NCI-H2081 treated with DMSO at 0.1 percent for 48 hours (cell line): ENCODE measurements at places on chromosomes 2 and 18.

- no peak for DNase-seq
Observed at GRCh38 chr18:73895701-73896100, 251.9 kb downstream of the FBXO15 start.

GRCh38 chr2:120241684-120242083, 11.0 kb upstream of the RALB start:
- no peak for DNase-seq

DNA sequence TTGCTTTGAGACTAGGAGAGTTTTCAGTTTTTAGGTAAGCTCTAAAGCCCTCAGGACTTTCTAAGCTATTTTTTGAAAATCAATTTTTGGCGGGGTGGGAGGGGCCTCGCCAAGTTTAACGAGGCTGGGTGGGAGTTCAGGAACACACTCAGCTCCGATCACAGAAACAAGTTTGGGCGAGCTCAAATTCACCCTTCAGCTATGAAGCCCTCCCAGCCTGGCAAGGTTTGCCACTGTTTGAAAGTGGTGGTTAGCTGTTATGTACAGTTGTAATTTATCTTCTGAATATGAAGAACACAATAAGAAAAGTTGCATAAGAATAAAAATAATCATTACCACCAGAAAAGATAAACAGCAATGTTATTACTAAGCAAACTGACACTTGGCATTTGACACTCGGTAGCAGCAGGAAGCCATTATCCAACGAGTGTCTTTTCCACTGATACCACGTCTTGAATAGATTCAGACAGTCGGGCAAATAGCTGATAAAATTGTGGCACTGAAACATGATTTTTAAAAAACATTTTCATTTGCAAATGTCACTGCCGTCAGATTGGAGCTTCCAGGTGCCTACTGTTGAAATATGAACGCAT, 59.8 kb downstream of the KCTD1 start:
- peak; percentile 61 for DNase-seq

- DNase-seq: no peak
Observed at GRCh38 chr2:192286093-192286701, 91.5 kb upstream of the TMEFF2 start.

DNA sequence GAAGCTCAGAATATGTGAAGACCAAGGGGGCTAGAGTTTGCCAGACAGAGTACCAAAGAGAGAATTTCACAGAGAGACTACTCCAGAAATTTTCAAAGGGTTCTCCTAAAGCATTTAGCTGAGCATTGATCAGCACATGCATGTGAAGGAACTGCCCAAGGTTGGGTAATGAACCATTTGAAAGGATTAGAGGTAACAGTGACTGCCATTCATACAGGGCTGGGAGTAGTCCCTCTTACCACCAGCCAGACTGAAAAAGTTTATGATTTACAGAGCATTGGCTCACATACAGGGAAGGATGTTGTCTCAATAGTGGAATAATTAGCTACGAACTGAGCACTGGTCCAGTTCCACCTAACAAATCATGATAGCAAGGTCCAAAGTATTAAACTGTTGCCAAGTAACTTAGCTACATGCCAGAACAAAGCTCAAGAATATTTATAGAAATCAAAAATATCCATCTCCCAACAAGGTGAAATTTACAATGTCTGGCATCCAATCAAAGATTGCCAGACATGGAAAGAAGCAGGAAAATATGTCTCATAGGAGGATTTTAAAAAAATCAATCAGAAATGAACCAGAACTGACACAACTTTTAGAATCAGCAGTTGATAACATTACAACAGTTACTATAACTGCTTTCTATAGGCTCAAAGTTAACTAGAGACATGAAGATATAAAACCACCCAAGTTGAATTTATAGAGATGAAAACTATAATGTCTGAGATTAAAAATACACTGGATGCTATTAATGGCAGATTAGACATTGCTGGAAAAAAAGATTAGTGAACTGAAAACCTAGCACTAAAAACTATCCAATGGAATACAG, 25.7 kb upstream of the RNF103 start:
- no peak for DNase-seq

GRCh38 chr18:40380686-40381439, 1574.2 kb upstream of the PIK3C3 start:
- no peak for DNase-seq

GRCh38 chr18:1848716-1849115, 722.6 kb downstream of the METTL4 start:
- DNase-seq: no peak

DNA sequence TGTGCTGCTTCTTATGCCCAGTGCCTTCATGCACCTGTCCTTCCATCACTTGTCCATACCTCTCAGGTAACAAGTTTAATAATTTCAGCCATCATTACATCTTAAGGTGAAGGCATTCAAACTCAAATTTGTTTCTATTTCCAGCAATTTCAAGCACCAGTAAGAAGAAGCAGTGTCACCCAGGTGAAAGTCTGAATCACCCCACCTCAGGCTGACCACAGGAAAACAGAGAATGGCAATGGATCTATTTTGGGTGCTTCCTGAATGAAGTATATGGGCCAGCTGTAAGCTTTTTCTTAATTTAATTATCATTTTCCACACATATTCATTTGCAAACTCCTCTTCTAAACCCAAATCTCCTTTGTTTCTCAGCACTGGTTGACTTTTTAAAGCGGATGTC, 372.7 kb upstream of the SOX11 start:
- DNase-seq: no peak

GRCh38 chr2:151544449-151544848, 134.7 kb downstream of the RIF1 start:
- DNase-seq: no peak

GRCh38 chr18:50170004-50170403, 24.9 kb downstream of the MYO5B start:
- DNase-seq: no peak

DNA sequence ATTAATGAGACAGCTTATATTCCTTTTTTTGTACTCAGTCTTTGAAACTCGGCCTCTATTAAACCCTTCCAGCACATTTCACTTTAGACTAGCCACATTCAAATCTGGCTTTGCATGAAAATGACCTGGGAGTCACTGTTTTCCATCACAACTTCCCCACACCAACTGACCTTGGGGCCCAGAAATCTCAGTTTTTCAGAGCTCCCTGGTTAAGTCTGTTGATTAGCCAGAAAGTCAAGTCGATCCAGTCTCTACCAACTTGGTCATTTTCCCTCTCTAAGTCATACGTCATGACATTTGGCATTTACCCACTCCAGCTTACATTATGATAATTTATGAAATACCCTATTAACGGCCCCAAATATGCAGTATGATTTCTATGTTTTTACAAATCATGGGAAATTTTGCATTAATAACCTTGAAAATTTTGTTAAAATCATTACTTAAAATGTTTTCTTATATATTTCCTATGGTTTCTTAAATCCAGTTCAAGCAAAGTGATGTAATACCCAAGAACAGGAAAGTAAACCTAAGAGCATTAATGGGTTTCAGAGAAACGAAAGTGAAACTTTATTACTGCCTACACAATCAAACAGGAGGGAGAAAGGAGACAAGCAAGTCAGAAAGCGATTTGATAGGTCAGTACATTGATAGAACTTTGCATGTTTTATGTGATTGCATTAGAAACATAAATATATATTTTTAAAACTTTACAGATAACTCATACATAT, 77.1 kb downstream of the SPATS2L start:
- DNase-seq: no peak

DNA sequence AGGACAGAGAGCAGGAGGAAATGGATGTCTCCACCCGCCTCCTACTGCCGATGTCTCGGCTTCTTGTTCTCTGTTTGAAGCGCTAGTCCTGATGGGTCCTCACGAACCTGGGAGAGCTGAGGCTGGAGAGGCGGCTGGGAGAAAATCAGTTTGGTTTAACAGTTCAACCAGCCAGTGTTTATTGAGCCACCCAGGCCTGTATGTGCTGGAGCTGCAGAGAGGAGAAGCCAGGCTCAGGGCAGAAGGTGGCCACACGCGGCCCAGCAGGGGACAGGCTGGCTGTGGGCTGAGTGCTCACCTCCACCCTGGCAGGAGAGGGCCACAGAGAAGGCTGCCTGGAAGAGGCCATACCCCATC, 202.1 kb downstream of the CYP26B1 start:
- no peak for DNase-seq

GRCh38 chr2:131590896-131591295, 63.2 kb downstream of the CCDC74A start:
- DNase-seq: no peak

GRCh38 chr2:141611981-141612380, 518.8 kb downstream of the LRP1B start:
- no peak for DNase-seq

- DNase-seq: no peak
Observed at GRCh38 chr2:107588181-107588580, 238.5 kb upstream of the RGPD4 start.

DNA sequence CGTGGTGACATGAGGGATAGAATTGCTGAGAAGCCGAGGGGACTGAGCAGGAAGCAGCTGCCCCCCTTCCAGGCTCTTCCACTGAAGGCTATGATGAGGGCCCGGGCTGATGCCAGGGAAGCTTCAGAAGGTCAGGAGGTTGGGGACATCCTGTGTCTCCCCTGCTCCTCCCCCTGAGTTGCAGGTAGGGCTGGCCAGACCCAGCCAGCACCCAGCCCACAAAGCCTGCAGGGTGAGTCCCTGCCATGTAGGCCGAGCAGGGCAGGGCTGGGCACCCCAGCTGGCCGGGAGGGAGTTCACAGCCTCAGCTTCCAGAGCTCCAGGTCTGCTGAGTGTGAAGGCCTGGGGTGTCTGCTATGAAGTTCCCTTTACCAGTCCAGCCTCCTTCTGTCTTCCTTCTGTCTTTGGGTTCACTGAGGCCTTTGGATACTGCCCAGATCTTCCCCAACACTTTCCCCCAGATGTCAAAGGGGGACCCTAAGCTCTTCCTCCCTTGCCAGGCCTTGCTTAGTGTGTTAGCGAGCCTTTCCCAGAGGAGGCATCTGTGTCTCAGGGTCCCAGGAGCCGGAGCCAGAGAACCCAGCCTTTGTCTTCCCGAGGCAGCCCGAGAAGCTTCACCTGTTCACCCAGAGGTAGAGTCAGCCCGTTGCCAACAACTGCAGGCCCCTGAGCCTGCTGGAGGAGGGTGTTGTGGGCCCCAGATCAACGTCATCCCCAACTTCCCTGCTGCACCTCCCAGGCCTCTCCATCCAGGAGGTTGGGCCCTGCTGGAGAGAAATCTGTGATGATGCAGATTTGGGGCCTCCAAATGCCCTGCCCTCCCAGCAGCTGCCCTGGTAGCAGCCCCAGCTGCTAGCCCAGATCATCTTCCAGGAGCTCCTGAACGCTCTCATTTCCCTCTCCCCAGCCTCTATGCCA, 3.6 kb upstream of the NCL start:
- no peak for DNase-seq

DNA sequence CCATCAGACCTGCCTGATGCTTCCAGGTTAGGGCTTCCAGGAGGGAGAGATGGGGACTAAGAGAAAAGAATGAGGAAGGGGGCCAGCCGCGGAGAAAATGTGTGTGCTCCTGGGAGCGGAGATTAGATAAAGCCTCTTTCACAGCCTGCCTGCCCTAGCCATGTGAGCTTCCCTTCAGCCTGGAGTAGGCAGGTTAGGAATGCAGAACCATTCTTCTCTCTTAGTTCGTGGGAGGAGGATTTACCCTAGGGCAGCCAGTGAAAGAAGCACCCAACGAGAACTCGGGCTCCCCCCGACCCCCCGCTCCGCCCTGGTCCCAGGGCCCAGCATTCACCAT, 36.1 kb downstream of the POMC start:
- DNase-seq: no peak

GRCh38 chr2:74391209-74391579, 11.1 kb upstream of the DCTN1 start:
- no peak for DNase-seq

GRCh38 chr2:118988706-118989105, 46.7 kb downstream of the MARCO start:
- no peak for DNase-seq

GRCh38 chr2:20707601-20708000, 40.7 kb downstream of the GDF7 start:
- no peak for DNase-seq

- DNase-seq: no peak
Observed at GRCh38 chr2:60741576-60741975, 14.5 kb upstream of the PAPOLG start.

DNA sequence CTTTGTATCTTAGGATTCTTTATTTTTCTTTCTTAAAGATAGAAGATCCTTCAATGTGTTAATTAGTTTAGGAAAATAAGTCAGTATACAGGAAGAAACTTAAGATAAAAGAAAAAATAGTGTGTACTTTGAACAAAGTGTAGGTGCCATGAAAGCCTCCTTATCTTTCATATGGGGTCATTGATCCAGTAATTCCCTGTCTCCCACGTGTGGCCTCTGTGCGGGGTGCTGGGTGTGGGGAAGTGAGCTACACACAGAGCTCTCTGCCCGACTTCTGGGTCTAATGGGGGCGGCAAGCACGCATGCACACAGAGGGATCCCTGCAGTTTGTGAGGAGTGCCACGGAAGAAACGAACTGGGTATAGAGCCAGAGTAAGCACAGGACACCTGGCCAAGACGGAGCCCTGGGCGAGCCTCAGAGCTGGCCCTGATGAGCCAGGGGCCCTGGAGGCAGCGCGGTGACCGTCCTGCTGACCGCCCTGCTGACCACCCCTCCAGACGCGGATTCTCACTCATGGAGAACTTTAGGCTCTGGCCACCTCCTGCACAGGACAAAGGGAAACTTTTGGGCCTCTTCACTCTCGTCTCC, 253.5 kb downstream of the ACKR3 start:
- DNase-seq: no peak

DNA sequence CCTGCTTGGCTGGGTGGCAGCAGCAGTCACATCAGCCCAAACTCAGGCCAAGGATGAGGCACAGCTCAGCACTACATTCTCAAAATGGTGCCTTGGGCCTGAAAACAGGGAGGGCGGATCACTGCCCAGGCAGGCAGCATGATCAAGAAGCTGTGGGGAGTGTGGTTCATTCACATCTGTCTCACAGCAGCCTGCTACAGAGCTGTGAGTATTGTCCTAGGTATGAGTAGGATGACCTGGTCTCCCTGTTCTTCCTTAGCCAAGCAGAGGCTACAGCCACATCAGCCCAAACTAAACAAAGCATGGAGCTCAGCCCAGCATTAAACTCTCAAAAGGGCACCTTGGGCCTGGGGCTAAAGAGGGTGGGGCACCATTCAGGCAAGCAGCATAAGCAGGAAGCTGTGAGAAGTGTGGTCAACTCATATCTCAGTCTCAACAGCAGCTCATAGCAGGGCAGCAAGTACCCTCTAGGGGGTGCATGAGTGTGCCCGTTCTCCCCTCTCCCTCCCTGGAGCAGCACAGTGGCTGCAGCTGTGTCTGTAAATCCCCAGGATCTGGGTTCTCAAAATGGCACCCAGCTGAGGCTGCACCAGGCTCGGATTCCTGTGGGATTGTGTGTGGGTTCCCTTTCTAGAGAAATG, 139.6 kb downstream of the TRABD2A start:
- no peak for DNase-seq

GRCh38 chr2:41806286-41806685, 241.5 kb upstream of the PKDCC start:
- no peak for DNase-seq

DNA sequence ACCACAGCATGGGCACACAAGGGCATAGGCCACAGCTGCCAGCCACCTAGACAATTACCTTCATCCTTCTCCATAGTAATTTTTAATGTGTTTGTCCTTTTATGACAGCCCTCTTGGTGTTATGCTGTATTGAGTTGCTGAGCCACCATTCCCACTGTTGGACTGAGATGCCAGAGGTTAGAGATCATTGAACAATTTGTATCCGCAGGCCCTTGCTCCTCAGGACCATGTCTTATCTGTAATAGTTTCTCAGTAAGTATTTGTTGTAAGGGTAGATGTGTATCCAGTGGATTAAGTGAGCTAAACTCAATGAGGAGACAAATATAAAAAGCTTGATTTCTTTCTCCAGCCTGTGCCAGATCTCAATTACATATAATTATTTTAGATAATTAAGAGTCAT, 832.8 kb upstream of the ID2 start:
- no peak for DNase-seq
